ENCODE measurements at places on chromosomes 4 and X.

- DNase-seq: no peak
Measured at GRCh38 chr4:5783486-5783885, 72.5 kb downstream of the EVC start.

DNA sequence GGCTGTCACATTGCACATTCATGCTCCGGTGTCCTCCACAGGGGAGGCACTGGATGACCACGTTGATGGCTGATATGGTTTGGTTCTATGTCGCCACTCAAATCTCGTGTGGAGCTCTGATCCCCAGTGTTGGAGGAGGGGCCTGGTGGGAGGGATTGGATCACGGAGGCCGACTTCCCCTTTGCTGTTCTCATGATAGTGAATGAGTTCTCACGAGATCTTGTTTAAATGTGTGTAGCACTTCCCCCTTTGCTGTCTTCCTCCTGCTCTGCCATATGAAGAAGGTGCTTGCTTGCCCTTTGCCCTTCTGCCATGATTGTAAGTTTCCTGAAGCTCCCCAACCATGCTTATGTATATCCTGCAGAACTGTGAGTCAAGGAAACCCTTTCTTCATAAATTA lies 22.3 kb upstream of the NAT8L start:
- no peak for DNase-seq

DNA sequence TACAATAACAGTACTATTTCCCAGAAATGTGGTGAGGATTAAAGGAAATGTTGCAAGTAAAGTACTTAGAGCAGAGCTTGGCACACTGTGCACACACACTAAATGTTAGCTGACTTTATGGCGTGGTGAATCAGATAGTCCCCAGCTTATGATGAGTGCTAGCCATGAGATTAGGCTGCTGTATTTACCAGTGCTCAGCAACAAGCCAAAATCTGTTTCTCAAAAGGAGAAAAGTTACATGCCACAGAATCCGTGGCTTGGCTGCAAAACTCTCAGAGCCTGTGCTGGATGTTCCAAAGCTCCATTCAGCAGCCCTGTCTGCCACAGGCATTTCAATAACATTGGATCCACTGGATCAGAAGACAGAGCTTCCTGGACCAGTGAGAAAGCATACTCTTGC lies 12.8 kb upstream of the STBD1 start:
- DNase-seq: no peak

DNA sequence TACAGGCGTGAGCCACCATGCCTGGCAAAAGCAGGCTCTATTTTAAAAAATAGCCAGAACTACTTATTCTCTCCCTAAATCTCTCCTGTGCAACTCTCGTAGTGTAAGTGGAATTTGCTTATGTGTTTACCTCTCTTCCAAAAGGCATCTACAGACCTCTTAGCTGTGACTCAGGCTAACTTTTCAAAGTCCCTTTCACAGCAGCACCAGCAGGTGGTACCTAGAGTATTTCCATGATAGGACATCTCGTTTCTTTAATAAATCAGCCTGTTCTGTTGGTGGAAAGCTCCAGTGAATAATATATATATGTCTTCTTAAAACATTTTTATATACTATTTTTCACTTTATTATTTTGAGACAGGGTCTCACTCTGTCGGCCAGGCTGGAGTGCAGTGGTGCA lies 89.0 kb downstream of the NSUN7 start:
- no peak for DNase-seq

DNA sequence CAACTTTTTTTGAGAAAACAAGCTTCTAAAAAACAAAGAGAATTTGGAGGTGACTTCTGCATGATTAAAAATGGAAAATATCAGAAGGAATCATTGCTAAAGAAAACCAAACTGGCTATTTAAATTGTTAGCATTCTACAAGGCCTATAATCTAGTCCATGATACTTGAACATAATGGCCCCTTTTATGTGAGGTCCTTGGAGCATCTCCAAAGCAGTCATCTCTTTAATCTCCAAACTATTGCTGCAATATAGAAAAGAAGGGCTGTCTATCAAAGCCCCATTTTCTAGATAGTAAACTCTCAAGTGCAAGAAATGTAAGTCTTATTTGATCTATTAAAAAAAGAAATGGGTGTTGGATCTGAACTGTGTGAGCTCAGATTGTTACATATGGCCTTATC lies 615.1 kb downstream of the CENPC start:
- no peak for DNase-seq

- DNase-seq: no peak
Measured at GRCh38 chr4:7861440-7861881, 78.2 kb downstream of the AFAP1 start.

- no peak for DNase-seq
Measured at GRCh38 chrX:100750883-100751282, 19.0 kb upstream of the SYTL4 start.

GRCh38 chrX:57752866-57753265 lies 72.8 kb upstream of the NLRP2B start:
- no peak for DNase-seq
